ENCODE measurements at places on chromosomes 3 and 15. TPM values are rescaled to one million over a fixed set of nuclear protein-coding genes. Genes with fewer than 3 reads are reported as not detected.

Gene DISP2
- polyA plus RNA-seq = 0.43 TPM

Gene TMIE
- 0.27 TPM for polyA plus RNA-seq

Gene RTP3
- not detected for polyA plus RNA-seq

Gene SLC22A14
- polyA plus RNA-seq = 0.05 TPM

Gene GOLGA6L1
- polyA plus RNA-seq = not detected

Gene GP5
- 0.02 TPM for polyA plus RNA-seq

Gene FBXO45
- polyA plus RNA-seq = 11.7 TPM

DNA sequence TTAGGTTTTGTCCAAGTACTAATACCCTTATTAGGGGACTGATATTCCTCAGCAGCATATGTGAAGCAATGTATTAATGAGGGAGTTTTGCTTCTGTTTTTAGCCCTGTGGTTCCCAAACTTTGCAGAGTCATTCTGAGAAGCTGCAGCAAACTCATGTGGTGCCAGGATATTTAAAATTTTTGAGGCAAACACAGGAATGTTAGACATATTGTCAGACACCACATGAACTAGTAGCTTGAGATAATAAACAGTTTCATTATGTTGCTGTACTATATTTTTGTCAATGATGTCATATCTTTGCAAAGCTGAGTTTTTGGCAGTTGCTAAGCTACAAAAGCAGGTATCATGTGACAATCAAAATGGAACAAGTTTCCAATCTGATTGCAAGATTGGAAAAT lies 36.6 kb downstream of the ATP6V1A start:
- DNase-seq = peak; percentile 98

GRCh38 chr15:49830391-49830790 lies 209.5 kb downstream of the DTWD1 start:
- DNase-seq = no peak

GRCh38 chr15:52383100-52383588 lies 87.5 kb upstream of the MYO5C start:
- DNase-seq = no peak

GRCh38 chr15:66815318-66815717 lies 113.3 kb downstream of the SMAD6 start:
- peak; percentile 95 for DNase-seq

- DNase-seq = no peak
These were observed 2.9 kb downstream of the SLC22A13 start for GRCh38 chr3:38268522-38268921.

DNA sequence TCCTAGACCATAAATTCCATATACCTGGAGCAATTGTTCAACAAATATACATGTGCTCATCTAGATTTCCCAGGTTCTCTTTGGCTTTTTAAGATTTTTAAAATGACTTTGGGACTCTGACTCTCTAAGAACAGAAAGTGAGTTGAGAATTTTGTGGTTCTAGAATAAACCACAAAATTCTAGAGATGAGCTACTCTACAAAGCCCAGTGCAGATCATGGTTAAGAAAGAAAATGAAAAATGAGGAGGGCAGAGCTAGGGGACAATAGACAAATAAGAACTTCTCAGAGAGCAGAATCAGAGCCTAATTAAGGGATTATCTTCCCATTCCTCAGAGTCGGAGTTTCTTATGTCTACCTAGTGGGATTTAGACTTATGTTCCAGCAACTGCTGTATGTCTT lies 694.7 kb downstream of the ZNF385D start:
- no peak for DNase-seq

DNA sequence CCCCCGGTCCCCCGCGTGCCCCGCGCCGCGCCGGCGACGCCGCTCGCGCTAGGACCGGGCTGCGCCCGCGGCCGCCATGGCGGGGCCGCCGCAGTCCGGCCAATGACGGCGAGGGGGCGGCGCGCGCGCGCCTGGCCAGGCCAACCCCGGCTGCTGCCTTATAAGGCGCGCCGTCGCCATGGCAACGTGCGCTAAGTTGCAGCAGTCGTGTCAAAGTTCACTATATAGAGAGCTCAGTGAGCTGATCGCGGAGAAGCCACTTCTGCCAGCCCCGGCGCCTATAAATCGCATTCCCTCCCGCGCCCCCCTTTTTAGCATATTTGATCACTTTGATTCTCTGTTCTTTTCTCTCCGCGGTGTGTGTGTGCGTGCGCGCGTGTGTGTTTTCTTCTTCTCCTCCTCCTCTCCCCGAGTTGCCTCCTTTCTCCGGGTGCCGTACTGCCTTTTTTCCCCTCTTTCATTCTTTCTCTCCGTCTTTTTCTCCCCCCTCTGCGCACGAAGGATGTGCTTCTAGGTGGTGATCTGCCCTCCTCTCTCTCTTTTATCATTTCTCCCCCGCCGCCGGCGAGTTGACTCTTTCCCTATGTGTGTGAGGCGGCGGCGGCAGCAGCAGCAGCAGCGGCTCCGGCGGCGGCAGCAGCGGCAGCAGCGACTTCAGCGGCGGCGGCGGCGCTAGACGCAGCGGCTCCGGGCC lies at the start of gene NR2F2:
Gene NR2F2, plus strand, starts transcription at position 251 of the 694 bp plus-strand sequence. CDS start 1,406 bp downstream, outside the sequence.
- DNase-seq = peak; percentile 99

GRCh38 chr15:29403772-29404171 lies 134.2 kb upstream of the NSMCE3 start:
- DNase-seq = no peak

DNA sequence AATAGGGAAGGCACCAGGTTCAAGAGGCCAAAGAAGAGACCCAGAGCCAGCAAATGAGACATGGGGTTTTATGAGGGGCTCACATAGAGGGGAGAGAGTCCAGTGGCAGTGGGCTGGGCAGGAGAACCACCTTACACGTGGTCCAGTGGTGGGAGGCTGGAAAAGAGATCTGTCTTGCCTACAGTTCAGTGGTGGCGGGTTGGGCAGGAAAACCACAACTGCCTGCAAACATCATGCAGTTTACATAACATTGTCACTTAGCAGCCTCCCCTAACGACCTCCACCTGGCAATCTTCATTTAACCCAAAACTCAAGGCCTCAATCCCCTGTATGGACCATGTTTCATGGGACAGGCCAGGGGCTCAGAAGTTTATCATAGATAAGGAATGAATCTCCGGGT lies 29.1 kb downstream of the CRYGS start:
- DNase-seq = no peak

DNA sequence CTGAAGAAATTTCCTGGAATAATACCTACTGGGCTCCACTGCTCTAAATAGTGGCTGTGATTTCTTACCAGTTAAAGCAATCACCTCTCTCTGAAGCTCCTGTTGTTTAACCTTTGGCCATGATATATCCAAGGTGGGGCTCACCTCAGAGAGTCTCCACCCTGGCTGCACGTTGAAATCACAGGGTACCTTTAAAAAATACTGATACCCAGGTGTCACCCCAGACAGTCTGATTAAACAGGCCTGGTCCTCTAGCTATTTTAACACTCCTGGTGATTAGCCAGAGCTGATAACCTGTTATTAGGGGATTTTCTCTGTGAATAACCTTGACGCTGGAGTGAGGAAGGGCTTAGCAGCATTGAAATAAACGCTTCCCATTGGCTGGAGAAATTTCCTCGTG lies 22.3 kb upstream of the ZBTB38 start:
- no peak for DNase-seq

DNA sequence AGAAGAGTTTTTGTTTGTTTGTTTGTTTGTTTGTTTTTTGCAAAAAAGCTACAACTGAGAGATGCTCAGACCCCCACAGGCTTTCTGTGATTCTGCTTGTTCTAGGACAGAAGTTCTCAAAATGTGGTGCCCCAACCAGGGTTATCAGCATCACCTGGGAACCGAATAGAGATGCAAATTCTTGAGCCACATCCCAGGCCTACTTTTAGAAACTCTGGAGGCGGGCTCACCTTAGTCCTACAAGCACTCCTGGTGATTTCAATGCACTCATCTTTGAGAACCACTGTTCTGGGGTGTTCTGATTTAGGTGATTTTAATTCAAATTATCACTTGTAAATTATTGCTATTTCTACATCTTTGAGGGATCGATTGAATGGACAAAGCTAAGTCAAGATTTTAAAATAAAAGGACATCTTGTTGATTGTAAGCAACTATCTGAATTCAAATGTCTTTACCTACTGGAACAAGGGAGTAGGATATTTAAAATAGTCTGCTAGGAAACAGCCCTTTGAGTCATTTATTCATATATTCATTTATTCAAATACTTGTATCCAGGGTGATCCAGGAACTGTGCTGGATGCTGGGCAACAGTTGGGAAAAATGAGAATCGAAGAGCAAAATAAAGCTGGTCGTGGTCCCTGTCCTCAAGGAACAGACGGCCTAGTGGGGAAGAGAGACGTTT lies 44.7 kb upstream of the CADPS start:
- no peak for DNase-seq

DNA sequence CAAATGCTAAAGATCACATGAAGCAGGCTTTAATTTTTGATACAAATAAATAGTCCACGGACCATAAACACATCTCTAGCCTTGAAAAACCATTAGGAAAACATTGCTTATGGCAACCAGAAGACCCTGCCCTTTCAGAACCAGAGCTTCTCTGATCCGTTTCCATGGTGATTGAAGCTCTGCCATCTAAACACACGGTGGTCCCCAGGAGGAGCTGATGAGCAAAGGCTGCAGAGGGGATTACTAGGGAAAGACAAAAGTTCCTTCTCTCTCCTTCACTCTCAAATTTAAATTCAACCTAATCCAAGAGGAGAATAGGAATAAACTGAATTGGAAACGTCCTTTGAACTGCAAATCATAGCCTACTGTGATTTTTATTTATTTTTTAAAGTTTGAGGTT lies 122.0 kb upstream of the ATP10A start:
- no peak for DNase-seq

GRCh38 chr15:42584031-42584765 lies 8.8 kb downstream of the STARD9 start:
- DNase-seq = peak; percentile 61

- DNase-seq = no peak
These were observed 22.1 kb upstream of the CDIN1 start for GRCh38 chr15:36557364-36557763.

GRCh38 chr15:92968926-92969651 lies 69.0 kb downstream of the CHD2 start:
- DNase-seq = no peak

GRCh38 chr3:122514123-122515019 lies at the start of gene KPNA1:
Gene KPNA1 (minus strand): TSS chr3:122514939. CDS start chr3:122496565, 18,374 bp downstream.
- peak; percentile 83 for DNase-seq

DNA sequence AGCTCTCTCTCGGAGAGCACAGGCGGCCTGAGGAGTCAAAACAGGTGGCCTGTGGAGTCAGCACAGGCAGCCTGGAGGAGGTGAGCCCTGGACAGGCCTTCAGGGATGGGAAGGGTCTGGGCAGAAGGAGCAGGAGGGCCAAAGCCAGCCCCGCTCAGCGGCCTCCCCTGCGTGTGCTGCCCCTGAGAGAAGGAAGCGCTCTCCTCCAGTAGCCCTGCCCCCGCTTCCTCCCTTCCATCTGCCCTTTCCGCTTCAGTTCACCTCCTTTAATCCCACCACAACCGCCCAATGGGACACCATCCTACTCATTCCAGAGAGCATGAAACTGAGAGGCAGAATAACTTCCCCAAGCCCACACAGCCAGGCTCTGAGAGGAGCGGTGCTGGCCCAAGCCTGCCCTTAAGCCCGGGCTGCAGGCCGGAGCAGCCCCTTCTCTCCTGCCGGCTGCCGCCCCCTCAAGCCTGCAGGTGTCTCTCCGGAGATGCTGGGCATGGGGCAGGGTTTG lies 3.2 kb upstream of the NR2E3 start:
- no peak for DNase-seq

- DNase-seq = no peak
These were observed 17.3 kb upstream of the DOCK3 start for GRCh38 chr3:50657407-50657806.

GRCh38 chr15:100330629-100331215 lies 11.1 kb downstream of the ADAMTS17 start:
- no peak for DNase-seq

- no peak for DNase-seq
These were observed 9.2 kb downstream of the ALPK3 start for GRCh38 chr15:84826369-84826823.

GRCh38 chr3:130662501-130662996 lies 84.1 kb downstream of the PIK3R4 start:
- peak; percentile 18 for DNase-seq

DNA sequence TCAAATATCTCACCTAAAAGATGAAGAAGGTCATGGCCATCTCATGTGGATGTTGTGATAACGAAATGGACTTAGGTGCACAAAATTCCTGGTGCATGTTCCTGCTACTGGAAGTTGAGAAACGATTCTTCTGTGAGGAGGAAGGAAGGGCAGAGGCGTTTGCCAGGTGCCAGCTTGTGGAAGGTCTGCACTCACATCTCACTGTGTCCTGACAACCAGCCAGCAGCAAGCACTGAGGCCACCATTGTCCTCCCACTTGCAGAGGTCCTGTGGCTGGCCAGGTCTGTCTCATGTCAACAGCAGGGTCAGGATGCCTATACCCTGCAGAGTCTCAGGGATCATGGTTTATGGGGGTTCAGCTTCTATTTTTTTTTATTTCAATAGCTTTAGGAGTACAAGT lies 3.7 kb downstream of the FAM240A start:
- no peak for DNase-seq

DNA sequence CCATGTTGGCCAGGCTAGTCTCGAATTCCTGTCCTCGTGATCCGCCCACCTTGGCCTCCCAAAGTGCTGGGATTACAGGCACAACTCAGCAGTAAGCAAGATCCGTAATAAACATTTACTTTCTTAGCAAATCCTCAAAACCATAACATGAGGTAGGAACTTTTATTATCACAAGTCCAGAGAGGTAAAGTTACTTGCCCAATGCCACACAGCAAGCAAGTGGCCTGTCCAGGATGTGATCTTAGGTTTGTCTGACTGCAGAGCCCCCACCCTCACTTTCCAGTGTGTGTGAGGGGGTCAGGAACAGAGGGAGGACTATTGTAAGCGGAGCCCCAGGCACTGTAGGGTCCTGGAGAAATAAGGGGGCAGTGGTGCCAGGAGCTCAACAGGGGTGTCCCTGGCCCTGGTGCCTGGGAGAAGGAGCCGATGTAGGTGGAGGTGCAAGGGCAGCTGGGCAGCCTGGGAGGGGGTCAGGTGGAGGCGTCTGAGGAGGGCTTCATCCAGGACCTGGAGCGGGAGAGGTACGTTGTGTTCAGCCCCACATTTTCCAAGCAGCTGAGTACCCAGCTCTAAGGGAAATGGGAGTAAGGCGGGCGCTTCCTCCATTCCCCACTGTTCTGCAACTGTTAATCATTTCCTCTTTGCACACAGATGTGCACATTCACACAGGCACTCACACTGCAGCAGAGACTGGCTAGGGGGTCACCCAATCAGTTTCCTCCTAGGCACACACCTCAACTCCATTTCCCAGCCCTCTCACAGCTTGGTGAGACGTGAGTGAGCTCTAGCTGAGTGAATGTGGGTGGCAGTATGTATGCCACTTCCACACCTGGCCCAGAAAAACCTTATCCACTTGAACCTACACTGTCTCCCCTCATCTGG lies 5.9 kb downstream of the RPUSD3 start:
- DNase-seq = no peak

DNA sequence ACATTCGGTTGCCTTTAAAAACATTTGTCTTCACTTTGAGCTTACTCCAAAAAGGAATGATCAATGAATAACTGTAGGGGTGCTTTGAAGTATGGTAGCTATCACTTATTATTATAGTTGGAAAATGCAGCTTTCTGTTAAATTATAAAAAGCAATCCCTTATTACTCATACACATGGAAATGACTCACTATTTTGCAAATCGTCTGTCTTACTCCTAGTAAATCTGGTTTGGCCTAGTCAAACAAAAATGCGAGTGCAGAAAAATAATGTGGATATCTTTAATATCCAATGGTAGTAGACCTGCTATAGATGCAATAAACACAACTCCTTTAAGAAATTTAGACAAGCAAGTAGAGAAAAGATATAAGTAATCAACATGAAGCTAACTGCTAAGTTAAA lies 112.5 kb downstream of the ZIC1 start:
- DNase-seq = peak; percentile 70
